ENCODE measurements at places on chromosomes 3 and 15.

GRCh38 chr3:9703240-9703639 is 393 bp upstream of the CPNE9 start:
- H3K36me3 ChIP-seq = peaks cover 37% of the 10 kb centered on the region
- H3K27me3 ChIP-seq = peaks cover 11% of the 10 kb centered on the region
- peaks cover 12% of the 10 kb centered on the region for H3K4me1 ChIP-seq
- DNase-seq = no peak
- no peak overlapping the region for H3K27ac ChIP-seq

DNA sequence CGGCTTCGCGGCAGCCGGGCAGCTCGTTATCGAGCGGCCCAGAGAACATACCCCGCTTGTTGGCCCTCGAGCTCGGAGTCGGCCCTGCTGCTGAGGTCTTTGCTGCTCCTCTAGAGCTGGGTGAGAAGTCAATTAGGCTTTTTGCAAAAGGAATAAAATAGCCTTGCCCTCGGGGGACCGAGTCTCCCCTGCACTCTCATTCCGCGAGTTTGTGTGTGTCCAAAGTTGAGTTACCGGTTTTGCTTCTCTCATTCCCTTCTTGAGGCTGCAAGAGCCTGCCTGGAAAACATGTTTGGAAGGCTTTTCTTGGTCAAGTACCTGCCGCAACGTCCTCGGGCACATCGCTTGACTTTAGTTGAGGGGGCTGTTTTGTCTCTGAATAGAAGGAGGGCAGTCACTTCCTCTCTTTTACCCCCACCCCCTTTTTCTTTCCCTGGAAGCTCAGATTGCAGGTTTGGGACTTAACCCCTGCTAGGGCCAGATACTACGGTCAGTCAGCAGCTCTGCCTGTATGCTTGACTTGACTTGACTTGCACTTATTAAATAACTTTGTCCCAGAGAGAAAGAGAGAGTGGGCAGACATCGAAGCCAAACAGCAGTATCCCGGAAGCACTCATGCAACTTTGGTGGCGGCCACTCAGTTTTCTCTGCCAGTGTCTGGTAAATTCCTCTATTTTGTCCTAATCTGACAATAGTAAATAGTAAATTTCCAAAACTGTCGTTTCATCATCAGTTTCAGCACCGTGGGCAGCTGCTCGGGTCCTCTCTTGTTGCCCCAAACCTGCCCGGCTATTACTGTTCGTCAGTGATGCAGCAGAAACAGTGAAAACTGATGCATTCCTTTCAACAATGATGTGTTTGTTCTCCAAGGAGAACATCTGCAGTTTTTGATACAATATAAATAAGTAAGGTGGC is 609 bp downstream of the RNF13 start:
- H3K4me3 ChIP-seq = peak overlapping the region; percentile 100
- peaks cover 40% of the 10 kb centered on the region for H3K4me1 ChIP-seq
- no peaks in the 10 kb centered on the region for H3K27me3 ChIP-seq
- peaks cover 3% of the 10 kb centered on the region for H3K36me3 ChIP-seq
- H3K27ac ChIP-seq = peak overlapping the region; percentile 98

DNA sequence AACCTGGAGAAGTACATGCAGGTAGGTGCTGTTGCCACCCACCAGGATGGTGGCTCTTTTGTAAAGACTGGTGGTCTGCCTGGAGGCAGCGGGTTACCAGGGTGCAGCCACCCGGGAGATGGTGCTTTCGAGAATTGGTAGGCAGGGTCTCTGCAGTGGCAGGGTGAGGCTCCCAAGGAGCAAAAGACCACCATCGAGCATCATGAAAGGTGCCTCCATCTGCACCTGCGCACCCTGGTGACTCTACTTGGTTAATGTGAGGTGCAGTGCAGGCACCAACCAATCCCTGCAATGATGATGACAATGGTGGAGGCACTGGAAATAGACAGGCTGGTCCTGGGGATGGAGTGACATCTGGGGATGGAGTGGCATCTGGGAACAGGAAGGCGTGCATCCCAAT is 236.7 kb downstream of the ADAMTS17 start:
- H3K27me3 ChIP-seq = peaks cover 6% of the 10 kb centered on the region
- no peak overlapping the region for H3K27ac ChIP-seq
- H3K36me3 ChIP-seq = no peaks in the 10 kb centered on the region
- H3K4me1 ChIP-seq = no peaks in the 10 kb centered on the region

GRCh38 chr3:21751886-21752285 is 876 bp upstream of the ZNF385D start:
- no peaks in the 10 kb centered on the region for H3K4me1 ChIP-seq
- no peak overlapping the region for H3K27ac ChIP-seq
- no peak overlapping the region for H3K4me3 ChIP-seq
- no peaks in the 10 kb centered on the region for H3K27me3 ChIP-seq
- H3K36me3 ChIP-seq = no peaks in the 10 kb centered on the region

DNA sequence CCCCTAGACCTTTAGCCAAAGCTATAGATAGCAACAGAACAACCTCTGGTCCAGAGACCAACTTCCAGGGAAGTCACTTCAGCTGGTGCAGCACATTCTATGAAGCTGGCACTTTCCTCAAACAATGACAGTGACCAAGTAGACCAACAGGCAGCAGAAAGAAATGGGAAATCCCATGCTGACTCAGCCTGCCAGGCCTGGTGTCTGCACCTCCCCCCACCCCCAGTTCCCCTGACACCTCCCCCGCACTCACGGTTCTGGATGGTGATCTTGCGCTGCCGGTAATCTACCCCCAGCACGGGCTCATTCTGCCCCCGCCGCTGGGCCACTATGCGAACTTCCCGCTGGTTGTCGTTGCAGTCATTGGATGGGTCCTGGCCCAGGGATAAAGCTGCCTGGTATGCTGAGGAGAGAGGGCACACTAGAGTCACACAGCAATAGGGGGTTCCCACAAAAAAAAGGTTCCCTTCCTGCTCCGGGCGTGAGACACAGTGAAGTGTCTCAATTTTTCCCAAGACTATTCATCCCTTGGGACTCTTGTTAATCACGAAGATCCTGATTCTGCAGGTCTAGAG is 17.0 kb downstream of the ILDR1 start:
- peak; percentile 25 for DNase-seq
- peaks cover 42% of the 10 kb centered on the region for H3K4me1 ChIP-seq
- H3K27ac ChIP-seq = peak overlapping the region; percentile 97
- H3K36me3 ChIP-seq = peaks cover 3% of the 10 kb centered on the region
- H3K27me3 ChIP-seq = no peaks in the 10 kb centered on the region

DNA sequence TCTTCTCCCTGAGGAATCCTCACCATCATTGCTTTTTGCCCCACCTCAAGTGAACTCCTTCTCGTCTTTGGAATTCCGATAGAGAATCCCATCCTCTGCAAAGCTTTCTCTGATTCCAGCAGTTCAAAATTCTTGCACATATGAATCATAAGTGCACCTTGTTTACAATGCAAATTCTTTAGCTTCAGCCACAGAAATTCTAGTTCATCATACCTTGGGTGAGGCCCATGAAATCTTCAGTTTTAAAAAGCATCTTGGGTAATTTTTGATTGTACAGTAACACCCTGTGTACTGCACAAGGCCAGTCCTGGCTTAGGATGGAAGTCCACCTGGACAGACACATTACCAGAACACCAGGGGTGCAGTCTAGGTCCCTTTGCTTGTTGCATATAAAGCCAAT is 30.8 kb downstream of the MDFIC2 start:
- no peaks in the 10 kb centered on the region for H3K4me1 ChIP-seq
- H3K27me3 ChIP-seq = no peaks in the 10 kb centered on the region
- no peak for DNase-seq
- no peak overlapping the region for H3K4me3 ChIP-seq

Measured in memory B cell (primary cell).